ENCODE measurements at places on chromosomes 16 and 17. TPM values are rescaled to one million over a fixed set of nuclear protein-coding genes. Genes with fewer than 3 reads are reported as not detected.

The ARL16 gene
- 57.9 TPM for total RNA-seq

The CCDC154 gene
- total RNA-seq = 0.05 TPM

The KATNIP gene
- 13.1 TPM for total RNA-seq

The FOXC2 gene
- total RNA-seq = 1.8 TPM

The ZNF668 gene
- total RNA-seq = 15.1 TPM

The TNP2 gene
- not detected for total RNA-seq

The TMEM100 gene
- not detected for total RNA-seq
